ENCODE measurements at places on chromosomes 3 and 15. TPM values are rescaled to one million over a fixed set of nuclear protein-coding genes. Genes with fewer than 3 reads are reported as not detected.

IL5RA gene
- not detected for total RNA-seq

GOLGA6B gene
- not detected for total RNA-seq

GCNT3 gene
- total RNA-seq: 0.36 TPM

CFAP100 gene
- not detected for total RNA-seq

TEX264 gene
- total RNA-seq: 43.2 TPM

TUSC7 gene
- not detected for total RNA-seq

MST1R gene
- total RNA-seq: 2.1 TPM

FEZF2 gene
- total RNA-seq: not detected

DNA sequence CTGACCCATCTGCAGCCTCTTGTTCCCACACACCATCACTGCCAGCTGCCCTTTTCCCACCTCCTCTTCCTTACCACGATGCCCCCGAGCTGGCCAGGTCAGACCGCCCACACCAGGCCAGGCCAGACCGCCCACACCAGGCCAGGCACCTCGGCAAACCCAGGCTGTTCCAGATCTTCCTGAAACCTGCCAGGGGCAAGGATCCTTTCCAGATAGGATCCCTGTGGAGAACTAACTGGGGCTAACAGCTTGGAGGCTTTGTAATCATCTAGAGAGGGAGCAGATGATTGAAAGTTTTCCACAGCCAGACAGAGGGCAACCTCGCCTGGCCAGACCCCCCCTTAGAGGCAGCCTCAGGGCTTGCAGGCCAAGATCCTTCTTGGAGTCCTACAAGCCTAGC lies 287.3 kb upstream of the TLE3 start:
- DNase-seq: no peak

- DNase-seq: no peak
Observed at GRCh38 chr3:89702404-89702803, 595.0 kb downstream of the EPHA3 start.

GRCh38 chr3:131162516-131162915 lies 135.8 kb downstream of the NEK11 start:
- no peak for DNase-seq

- no peak for DNase-seq
Observed at GRCh38 chr3:189239616-189240015, 67.8 kb downstream of the TPRG1 start.

DNA sequence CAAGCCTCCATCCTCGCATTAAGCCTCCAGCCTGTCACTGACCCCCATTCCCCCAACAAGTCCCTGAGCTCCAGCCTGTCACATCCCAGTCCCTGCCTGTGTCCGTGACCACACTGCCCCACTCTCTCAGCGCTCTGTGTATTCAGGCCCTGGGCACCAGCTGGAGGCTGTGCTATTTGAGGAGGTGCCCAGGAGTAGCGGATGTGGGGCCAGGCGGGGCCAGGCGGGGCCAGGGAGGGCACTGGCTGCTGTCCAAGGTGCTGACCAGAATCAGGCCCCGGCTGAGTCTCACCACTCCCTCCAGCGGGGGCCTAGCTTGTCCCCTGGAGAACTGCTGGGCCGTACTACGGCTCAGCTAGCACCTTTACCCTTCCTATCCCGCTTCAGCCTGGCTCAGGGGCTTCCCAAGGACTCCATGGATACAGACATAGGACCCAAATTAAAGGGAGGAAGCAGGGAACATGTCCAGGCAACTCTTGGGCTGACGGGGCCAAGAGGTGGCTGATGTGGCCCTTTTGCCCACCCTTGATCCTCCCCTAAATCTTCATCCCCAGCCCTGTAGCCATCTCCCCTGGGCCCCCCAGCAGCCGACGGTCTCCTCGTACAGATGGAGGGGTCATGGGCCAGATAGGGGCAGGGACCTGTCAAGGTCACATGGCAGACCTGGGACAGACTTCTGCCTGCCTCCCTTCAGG lies 1.1 kb downstream of the HHATL start:
- no peak for DNase-seq

GRCh38 chr3:2802429-2802828 lies 307.7 kb downstream of the IL5RA start:
- no peak for DNase-seq

DNA sequence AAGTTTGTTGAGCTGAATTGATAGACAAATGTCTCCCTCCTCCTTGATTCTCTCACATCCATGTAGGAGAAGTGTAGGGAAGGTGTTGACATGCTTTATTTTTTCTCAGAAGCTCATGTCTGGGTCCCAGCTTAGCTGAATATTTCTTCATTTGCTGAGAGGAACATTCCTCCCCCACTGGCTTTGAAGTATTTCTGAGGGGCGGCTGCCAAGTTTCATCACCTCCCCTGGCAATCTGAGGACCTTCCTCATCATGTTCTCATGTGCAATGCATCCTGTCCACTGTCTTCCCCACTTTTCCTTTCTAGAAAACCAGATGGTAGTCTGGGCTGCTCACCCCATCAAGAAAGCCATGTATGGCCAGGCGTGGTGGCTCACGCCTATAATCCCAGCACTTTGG lies 168.9 kb upstream of the RGMA start:
- no peak for DNase-seq

- DNase-seq: no peak
Observed at GRCh38 chr3:175326041-175326440, 466.9 kb downstream of the NAALADL2 start.

DNA sequence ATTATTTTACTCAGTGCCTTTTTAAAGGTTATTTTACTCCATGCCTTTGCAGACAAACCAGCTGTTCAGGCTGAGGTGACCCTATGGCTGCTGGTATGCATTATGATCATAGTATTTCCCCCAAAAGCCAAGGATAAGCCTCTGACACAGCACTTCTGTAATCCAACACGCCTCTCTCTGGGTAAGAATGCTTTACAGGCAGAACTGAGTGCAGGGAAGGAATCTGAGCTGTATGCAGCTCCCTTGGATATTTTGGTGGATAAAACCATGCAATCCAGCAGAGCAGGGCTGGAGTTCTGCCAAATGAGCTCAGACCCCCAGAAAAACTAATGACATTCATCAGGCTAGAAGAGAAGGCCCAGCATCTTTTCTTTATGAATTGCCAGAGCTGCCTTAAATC lies 11.7 kb upstream of the MAP1A start:
- DNase-seq: no peak

- DNase-seq: no peak
Observed at GRCh38 chr15:99550077-99550476, 15.7 kb upstream of the MEF2A start.

- DNase-seq: no peak
Observed at GRCh38 chr3:178844916-178845315, 226.7 kb downstream of the ZMAT3 start.

- DNase-seq: no peak
Observed at GRCh38 chr3:136173939-136174490, 22.1 kb downstream of the MSL2 start.

DNA sequence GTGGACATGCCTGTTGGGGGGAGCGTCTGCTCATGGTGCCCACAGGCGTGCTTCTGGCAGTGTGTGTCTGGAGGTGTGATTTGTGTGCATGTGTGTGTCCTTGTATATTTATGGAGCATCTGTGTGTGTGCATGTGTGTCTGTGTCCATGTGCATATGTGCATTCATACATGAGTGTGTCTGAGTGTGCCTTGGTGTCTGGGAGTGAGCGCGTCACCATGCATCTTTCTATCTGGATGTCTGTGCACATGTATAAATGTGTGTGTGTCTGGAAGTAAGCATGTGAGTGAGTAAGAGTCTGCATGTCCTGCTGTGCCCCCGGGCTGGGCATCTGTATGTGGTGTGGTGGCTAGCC lies 58.1 kb upstream of the PRR23E start:
- no peak for DNase-seq

- DNase-seq: no peak
Observed at GRCh38 chr3:131794766-131795388, 239.9 kb downstream of the CPNE4 start.

GRCh38 chr3:55569033-55569599 lies 82.0 kb upstream of the WNT5A start:
- no peak for DNase-seq

GRCh38 chr3:171189394-171190080 lies 163.0 kb upstream of the SLC2A2 start:
- no peak for DNase-seq

Measured in sigmoid colon (tissue), 7 donors.